ENCODE measurements at places on chromosomes 3 and 15.

DNA sequence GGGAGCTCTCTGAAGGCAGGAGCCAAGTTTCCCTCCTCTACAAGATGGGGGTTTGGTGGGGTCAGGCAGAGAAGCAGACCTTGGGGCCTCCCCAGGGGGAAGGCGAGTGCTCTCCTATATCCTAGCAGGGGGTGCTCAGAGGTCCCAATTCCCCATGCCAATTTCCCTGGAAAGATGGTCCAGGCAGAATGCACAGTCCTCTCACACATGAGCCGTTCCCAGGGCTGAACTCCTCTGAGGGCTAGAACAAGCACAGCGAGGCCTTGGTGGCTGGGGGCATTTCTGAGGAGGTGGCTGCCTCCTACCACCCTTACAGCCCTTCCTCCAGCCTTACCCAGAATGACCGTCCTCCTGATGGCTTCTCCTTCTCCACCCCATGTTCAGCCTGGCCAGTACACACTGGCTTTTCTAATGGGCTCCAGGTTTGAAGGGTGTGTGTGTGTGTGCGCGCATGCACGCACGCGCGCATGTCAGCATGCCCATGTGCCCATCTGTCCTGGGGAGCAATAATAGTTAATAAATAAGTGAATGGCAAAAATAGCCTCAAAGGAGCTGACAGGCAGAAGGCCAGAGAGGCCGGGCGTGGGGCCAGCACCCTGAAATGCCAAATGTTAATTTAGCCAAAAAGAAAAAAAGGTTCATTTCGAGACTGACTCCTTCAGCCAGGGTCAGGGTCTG lies 24.4 kb downstream of the ADCY5 start:
- no peak for DNase-seq

- DNase-seq = no peak
Observed at GRCh38 chr15:44808557-44808956, 72.2 kb downstream of the TRIM69 start.

DNA sequence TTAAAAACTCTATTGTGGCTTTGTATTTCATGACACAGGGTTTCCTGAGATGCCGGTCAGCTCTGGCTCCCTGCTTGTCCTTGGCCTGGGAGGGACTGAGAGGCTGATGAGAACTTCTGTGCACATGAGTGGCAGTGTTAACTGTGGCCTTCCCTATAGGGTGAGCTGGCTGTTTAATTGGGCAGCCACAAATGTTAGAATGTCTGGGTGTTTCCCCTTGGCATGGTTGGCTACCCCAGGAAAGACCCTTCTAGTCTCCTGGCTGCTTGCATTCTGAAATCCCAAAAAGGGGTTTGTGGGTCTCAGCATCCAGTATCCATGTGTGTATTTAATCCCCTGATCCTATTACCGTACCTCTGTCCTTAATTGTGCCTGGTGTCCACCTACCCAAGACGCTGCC lies 3.0 kb upstream of the KLF13 start:
- DNase-seq = no peak

DNA sequence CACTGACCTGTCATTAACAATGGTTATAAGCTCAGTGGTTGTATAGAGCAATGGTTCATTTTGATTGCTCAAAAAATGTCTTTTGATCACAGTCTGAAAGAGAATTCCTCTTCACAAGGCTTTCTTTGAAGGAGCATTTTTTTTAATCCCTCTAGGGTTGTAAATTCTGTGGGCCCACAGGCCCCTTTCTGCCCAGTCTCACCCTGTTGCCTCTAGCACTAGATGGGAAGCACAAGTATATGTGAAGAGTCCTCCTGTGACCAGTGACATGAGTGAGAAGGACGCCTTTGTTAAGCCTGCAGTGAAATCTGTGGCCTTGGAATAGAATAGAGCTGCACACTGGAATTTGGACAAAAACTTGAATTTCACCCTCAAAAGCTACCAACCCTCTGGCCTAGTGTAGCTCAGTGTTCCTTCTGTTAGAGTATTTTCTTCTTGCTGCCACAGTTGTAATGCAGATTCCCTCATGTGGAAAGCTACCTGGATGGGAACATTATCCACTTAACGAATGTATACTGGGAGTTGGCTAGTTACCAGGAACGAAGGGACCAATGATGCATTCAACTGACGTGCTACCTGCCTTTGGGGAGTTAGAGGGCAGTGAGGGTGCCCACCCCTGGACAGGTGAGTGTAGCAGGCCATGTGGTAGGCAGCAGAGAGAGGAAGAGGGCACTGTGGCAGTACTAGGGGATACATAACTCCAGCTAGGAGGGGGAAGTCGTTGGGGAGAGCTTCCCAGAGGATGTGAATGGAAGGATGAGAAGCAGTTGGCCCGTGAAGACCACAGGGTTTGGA lies 28.3 kb upstream of the RYR3 start:
- no peak for DNase-seq

DNA sequence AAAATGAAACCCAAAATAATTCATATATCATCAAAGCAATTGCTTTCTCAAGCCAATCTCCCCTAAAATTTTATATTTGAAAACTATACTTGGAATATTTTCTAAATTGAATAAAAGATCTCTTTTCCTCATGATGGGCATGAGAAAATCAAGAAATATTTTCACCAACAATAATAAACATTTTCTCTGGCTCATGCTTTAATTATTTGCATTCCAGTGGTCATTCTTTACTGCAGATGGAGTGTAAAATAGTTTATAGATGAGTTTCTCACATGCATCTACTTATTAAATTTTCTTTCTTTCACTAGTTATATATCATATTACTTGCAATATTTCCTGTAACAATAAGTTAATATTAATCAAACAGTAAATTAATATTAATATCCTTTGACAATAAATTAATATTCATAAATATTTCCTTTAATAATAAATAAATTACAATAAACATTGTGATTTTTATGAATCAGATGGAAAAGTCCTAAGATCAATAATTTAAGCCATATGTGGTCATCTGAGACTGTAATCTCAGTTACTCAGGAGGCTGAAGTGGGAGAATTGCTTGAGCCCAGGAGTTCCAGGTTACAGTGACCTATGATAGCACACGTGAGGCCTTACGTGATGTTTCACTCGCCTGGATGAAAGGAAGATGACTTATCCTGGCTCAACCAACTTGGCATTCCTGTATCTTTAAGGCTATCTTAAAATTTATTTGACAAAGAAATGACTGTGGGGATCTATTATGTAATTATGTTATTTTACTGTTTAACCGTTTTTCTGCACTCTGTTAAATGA lies 958.8 kb downstream of the ZPLD1 start:
- no peak for DNase-seq

GRCh38 chr15:36432161-36432560 lies 147.3 kb upstream of the CDIN1 start:
- no peak for DNase-seq

GRCh38 chr3:71563827-71564226 lies 19.7 kb downstream of the FOXP1 start:
- no peak for DNase-seq

DNA sequence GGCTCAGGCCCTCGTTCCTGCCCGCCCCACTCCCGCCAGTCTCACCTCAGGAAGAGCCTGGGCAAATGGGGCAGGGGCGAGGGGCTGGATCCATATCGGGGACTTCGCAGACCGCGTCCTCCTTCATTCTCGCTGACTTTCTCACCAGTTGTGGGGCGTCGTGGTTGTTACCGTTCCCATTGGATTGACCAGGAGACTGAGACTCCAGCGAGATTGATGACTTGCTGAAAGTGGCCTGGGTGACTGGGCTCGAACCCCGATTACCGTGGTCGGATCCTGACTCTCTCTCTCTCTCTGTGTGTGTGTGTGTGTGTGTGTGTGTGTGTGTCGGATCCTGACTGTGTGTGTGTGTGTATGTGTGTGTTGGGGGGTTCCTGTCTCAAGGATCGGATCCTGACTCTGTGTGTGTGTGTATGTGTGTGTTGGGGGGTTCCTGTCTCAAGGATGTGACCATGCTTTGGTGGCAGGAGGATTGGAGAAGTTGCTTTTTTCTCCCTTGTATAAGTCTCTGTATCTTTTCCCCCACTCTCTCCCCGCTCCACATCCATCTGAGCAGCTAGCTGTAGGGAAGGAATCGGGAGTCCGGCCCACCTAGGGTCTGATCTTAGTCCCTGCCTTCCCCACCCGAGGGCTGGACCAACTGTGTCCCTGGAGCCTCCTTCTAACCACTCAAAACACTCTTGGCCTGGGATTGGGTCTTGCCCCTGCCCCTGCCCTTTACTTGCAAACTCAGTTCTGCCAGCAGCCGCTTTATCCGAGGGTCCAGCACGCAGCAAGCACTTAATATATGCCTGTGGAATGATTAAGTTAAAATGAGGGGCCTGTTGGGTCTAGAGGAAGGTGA lies 603 bp downstream of the PLEKHO2 start:
- no peak for DNase-seq

- DNase-seq = no peak
Observed at GRCh38 chr3:183202004-183202722, 39.6 kb upstream of the LAMP3 start.

- no peak for DNase-seq
Observed at GRCh38 chr3:17755836-17756235, 13.4 kb upstream of the TBC1D5 start.

DNA sequence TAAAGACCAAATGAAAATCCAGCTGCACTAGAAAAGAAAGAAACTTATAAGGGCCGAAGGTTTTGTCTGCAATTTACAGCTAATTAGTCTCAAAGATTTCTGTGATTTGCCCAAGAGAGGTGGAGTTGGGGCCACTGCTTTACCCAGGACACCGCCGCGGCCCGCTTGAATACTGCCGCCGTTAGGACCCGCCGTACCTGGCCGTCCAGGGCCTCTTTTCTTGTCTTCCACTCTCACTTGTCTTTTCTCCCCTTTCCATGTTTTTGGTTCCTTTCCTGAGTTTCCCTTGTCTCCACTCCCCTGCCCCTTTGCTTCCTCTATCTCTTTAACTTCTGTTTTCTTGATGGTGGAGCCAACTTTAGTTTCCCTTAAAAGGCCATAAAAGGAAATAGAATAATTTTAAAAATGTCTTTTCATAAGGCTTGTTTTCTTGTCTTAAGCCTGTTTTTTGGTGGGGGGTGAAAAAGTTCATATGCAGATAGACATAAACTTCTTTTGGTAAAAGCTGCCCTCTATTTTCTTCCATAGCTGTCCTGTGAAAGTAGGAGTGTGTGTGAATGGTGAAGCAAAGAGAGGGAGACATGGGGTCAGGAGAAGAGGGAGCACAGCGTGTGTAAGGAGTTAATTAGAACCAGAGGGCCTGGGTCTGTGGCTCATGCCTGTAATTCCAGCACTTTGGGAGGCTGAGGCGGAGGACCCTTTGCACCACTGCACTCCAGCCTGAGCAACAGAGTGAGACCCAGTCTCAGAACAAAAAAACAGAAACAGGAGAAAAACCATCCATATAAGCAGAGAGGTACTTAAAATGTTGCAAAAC lies 16.0 kb upstream of the CCNL1 start:
- DNase-seq = no peak

DNA sequence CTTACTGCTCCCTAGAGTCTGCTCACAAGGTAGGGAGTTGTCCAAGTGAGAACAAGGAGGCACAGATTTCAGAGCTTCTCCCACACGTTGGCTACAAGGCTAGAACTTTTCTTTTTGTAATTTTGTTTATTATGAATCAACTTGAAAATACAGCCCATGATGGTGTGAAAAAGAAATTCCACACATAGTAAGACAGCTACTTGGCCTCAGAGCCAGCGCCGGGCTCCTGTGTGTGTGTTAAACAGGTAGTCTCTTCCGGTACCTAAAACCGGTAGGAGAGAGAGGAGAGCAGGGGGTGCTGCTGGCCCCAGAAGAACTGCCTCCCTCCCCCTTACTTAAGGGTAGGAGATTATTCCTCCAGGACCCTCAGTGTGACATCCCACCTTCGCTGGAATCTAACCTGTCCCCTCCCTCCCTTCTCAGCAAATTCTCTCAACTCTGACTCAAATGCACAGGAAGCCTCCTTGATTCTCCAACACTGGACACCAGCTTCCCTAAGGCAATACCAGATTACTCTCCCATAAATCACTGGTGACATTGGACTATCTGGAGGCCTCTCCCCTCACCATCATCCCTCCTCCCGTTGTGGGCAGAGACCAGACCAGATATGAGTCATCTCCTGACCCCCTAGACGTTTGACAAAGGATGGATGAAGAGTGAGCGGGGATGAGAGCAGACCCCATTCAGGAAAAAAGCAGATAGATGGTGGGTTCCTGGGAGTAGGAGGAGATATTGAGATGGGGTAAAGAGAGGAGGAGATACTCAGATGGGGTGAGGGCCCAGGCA lies 4.5 kb upstream of the IP6K1 start:
- DNase-seq = no peak

GRCh38 chr3:89440386-89440785 lies 333.0 kb downstream of the EPHA3 start:
- DNase-seq = no peak

DNA sequence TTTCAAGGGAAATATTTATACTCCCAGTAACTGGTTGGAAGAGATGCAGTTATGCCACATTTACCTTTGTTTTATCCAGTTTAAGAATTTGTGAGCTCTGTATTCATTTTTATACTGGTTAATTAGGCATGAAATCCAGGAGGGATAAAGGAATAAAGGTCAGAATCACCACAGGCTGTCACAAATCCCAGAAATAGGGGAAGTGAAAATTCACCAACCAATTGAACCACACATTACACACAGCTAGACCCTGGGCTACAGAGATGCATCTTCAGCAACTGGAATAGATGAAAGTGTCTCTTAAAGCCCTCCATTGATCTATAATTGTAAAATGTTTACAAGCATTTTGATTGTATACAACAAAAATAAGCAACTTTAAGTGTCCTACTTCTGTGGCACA lies 18.5 kb downstream of the SERPINI1 start:
- no peak for DNase-seq

DNA sequence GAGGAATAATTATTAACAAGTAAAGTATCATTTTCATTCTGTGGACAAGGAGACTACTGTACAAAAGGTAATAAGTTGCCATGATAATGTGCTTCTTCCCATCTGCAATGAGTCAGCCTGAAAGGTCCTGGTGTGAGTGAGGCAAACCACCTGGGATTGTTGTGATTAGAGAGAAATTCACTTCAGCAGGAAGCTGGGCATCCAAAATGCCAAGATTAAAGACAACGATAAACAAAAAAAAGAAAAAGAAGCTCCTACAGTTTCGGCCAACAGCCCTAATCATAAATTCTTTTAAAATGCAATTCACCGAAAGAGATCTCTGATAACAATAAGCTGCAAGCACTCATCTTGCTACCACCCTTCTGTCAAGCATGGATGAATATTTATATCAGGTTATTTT lies 507.8 kb downstream of the TUSC7 start:
- DNase-seq = no peak

- DNase-seq = no peak
Observed at GRCh38 chr15:46708226-46708625, 1009.1 kb upstream of the SEMA6D start.

DNA sequence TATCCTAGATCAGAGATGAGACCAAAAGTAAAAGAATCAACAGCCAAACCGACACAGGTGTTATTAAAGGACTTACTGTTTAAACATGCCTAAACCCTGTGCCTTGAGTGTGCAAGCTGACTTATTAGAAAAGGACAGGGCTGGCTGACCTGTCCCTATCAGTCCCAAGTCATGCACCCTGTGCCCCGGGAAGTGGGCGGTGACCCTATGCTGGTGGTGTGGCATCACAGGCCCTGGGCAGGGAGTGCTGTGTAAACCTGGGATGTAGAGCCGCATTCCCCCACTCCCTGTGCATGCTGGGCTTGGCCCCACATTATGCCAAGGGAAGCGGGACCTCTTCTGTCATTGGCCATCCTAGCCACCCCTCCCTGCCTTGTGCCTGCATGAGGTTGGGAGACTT lies 10.6 kb downstream of the DNAJA4 start:
- no peak for DNase-seq
